Fibroblast of skin of right quadriceps (primary cell): ENCODE measurements at places on chromosomes 5 and 9.
A peak's percentile ranks its signal among the peaks of the same experiment; 100 is the strongest.

GRCh38 chr9:123795336-123795735, 134.6 kb downstream of the DENND1A start:
- peak; percentile 73 for DNase-seq

GRCh38 chr9:135480940-135481310, 1.3 kb downstream of the PPP1R26 start:
- no peak for DNase-seq

GRCh38 chr9:83706676-83707517, 861 bp downstream of the UBQLN1 start:
- peak; percentile 28 for DNase-seq

DNA sequence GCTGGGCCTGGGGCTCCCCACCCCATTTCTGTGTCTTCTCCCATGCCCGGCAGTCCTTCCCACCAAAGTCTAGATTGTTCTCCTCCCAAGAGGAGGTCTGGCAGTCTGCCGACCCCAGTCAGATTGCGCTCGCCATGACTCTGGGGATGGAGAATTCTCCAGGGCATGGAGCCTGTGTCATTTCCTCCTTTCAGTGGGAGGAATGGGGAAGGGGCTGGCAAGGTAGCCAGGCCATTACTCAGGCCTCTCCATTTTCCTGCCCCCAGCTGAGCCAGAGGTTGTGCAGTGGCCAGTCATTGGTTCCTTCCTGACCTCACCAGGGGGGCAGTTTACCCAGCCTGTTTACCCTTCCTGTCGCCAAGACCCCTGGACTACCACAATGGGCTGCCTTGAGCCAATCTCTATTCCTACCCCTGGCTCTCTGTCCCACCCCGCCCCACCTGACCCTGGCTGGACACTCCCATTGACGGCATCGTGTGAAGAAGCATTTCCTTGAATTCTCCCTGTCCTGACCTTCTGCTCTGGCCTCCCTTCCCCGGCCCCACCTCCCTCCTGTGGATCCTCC, 628 bp downstream of the SYNPO start:
- peak; percentile 81 for DNase-seq

GRCh38 chr5:158462349-158463114, 603.6 kb upstream of the CLINT1 start:
- no peak for DNase-seq

- peak; percentile 44 for DNase-seq
Measured at GRCh38 chr9:132046456-132046855, 33.2 kb downstream of the MED27 start.

GRCh38 chr5:40689438-40689837, 9.7 kb downstream of the PTGER4 start:
- DNase-seq: peak; percentile 93

DNA sequence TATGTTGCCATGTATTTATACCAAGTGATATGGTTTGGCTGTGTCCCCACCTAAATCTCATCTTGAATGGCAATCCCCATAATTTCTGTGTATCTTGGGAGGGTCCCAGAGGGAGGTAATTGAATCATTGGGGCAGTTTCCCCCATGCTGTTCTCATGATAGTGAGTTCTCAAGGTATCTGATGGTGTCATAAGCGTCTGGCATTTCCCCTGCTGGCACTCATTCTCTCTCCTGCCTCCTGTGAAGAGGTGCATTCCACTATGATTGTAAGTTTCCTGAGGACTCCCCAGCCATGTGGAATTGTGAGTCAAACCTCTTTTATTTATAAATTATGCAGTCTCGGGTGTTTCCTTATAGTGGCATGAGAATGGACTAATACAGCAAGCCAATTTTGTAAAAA, 140.8 kb upstream of the ADAMTSL1 start:
- DNase-seq: peak; percentile 53

GRCh38 chr5:62909326-62909725, 330.7 kb downstream of the LRRC70 start:
- no peak for DNase-seq

- no peak for DNase-seq
Measured at GRCh38 chr5:160511280-160511929, 89.8 kb downstream of the PTTG1 start.

GRCh38 chr5:143541943-143542797, 138.7 kb upstream of the NR3C1 start:
- DNase-seq: no peak

DNA sequence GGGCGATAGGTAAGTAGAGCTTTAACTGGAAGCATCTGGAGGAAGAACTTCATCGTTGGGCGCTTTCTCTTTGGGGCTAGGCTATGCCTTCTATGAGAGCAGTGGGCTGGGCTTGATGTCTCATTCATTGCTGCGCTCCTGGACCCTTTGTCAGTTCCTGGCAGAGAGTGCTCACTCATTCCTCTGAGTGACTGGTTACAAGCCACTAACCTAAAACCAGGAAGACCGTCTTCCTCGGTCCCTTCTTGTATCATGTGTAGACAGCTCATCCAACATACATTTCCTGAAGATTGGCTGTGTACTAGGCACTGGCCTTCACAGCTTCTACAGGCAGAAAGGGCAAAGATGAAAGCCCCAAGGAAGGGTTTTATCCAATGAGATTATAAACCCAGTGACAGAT, 6.4 kb downstream of the SWI5 start:
- peak; percentile 85 for DNase-seq

GRCh38 chr5:159456722-159457465, 126.6 kb upstream of the IL12B start:
- DNase-seq: peak; percentile 59

- DNase-seq: no peak
Measured at GRCh38 chr5:10303699-10304170, 4.0 kb downstream of the CMBL start.

GRCh38 chr9:110622368-110622767, 42.8 kb upstream of the SVEP1 start:
- no peak for DNase-seq

DNA sequence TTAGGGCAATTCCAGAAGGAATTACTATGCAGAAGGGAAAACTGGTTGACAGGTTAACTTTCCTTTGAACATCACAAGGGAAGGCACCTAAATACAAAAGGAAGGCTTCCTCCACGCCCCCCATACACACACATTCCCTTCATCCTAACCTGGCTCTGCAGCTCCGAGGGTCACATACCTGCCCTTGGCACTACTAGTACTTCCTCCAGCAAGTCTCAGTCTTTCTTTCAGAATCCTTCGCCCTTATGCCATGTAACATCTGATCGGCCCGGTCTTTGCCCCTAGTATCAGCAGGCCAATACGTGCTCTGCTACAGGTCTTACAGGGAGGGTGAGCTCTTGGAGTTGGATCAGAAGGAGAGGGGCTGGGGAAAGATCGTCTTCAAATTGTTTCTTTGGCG, 1.6 kb upstream of the MARCHF6 start:
- DNase-seq: no peak

GRCh38 chr5:45109062-45109461, 300.3 kb downstream of the MRPS30 start:
- no peak for DNase-seq

DNA sequence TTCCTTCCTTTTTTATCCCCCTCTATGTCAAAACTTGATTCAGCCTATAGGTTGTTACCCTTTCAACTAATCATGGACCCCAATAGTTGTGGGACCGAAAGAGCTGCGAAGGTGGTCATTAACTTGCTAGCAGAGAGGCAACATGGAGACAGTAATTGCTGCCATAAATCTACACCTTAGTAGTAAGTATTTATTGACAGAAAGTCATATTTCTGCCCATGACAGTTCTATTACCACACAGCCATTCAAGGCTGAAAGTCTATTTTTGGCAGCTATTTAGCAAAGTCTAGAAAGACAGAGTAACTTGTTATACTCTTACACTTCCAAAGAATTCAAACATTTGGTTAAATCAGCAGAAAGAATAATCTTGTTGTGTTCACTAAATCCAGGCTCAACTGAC, 236.2 kb downstream of the PRELID2 start:
- DNase-seq: no peak

GRCh38 chr5:140632366-140633020, 482 bp downstream of the CD14 start:
- DNase-seq: peak; percentile 14
